H9 (cell line): ENCODE measurements at places on chromosomes 6 and 20. TPM values are rescaled to one million over a fixed set of nuclear protein-coding genes. Genes with fewer than 3 reads are reported as not detected.

Gene DPPA5
- 1.2 TPM in 2 replicates for total RNA-seq

DNA sequence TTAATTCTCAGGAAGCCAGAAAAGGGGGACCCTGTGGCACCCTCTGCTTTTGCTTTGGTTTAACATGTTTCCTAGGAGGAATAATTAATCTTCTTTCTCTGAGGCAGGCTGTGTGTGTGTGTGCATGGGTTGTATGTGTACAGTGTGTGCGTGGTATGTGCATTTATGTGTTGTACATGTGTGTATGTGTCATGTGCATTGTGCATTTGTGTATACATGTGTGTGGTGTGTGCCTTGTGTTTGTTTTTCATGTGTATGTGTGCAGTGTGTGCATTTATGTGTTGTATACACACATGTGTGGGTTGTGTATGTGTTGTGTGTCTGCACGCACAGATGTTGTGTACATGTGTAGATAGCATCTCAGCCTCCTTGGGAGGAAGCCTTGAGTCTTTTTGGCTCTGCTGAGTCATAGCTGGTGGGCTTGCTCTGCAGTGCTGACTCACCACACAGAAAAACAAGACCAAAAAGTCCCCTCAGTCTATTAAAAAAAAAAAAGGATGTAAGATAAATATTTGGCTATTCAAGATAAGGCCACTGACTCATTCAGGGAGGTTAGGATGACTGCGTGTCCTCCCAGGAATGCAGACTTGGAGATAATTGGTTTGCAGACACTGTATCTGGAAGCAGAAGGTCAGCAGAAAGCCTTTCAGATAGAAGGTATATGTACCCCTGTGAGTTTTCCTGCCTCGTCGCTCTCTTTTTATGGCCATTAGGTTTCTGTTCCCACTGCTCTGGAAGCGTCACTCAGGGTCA lies 58.6 kb downstream of the SYNJ2 start:
- no peak overlapping the region for H3K27ac ChIP-seq
- no peaks in the 10 kb centered on the region; the same call in 1 of the 2 replicates for H3K4me1 ChIP-seq
- no peak overlapping the region for H3K4me3 ChIP-seq

GRCh38 chr6:30960907-30961673 lies 20.3 kb downstream of the MUCL3 start:
- no peak for DNase-seq
- H3K36me3 ChIP-seq, result no peaks in the 10 kb centered on the region
- no peaks in the 10 kb centered on the region for H3K4me1 ChIP-seq
- no peak overlapping the region for H3K4me3 ChIP-seq
- H3K27me3 ChIP-seq, result no peaks in the 10 kb centered on the region; the same call in 1 of the 2 replicates

DNA sequence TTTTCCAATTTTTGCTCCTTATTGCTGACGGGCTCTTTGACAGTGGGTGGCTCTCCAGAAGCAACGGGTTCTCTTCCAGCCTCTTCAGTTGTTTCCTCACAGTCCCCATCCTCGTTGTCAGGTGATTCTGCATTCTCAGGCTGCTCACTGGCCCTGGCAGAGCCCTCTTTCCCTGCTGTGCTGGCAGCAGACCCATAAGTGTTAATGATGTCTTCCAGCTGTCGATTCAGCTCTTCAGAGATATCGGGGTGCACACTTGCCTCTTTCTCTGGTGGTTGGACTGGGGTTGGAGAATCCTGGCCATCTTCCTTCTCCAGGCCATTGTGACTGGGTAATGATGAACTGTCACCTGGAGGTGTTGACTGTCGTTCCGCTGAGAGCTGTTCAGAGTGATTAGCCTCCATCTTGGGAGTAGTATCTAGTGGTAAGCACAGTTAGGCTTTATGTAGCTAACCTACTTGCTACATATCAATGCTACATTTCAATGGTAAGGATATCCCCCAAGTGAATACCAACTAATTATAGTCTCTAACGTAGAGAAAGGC lies 3.2 kb downstream of the TXLNB start:
- DNase-seq, result no peak
- H3K4me1 ChIP-seq, result peaks cover 10% of the 10 kb centered on the region
- H3K4me3 ChIP-seq, result no peak overlapping the region

GRCh38 chr20:9145142-9145541 lies 76.3 kb downstream of the PLCB4 start:
- no peak overlapping the region for H3K4me3 ChIP-seq
- H3K4me1 ChIP-seq, result no peaks in the 10 kb centered on the region
- no peak for DNase-seq
- no peaks in the 10 kb centered on the region for H3K27me3 ChIP-seq
- H3K27ac ChIP-seq, result no peak overlapping the region
